ENCODE measurements at places on chromosomes 7 and 10.

DNA sequence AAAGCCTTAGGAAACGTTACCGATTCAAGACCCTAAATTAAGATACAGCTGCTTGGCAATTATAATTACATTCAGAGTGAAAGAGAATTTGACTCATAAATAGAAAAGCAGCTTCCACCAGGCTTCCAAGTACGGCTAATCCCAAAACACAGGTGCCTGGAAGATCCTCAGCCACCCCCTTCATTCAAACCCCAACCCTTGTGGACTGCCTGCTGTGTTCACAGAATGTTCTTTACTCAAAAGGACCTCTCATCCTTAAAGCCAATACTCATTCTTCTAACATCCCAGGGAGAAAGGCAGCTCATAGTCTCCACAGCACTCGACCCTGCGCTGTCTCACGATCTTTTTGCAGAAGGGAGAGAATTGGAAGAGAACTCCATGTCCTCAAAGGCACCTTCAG lies 32.9 kb downstream of the RNF32 start:
- no peak for DNase-seq

- no peak for DNase-seq
These were observed 72.3 kb upstream of the LEP start for GRCh38 chr7:128168667-128169210.

- no peak for DNase-seq
These were observed 495 bp downstream of the EIF3B start for GRCh38 chr7:2354939-2355704.

DNA sequence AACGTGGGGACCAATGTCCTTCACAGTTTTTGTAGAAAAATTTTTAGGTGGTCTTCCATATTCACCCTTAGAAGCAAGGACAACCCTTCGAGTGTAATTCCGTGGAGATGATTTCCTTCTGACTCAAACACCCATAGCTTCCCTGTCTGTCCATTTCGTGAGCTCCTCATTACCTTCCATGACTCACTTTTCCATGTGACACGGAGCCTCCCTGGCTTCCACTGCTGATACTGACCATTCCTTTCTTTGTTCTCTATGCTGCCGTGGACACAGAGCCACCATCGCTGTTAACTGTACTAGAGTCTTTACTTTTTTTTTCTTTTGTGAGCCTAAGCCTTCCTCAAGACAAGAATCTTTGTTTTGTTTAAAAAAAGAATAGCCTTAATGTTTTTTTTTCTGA lies 12.5 kb upstream of the ARMS2 start:
- DNase-seq = no peak

- peak; percentile 79 for DNase-seq
These were observed 133.5 kb upstream of the PRSS58 start for GRCh38 chr7:142391191-142391992.

DNA sequence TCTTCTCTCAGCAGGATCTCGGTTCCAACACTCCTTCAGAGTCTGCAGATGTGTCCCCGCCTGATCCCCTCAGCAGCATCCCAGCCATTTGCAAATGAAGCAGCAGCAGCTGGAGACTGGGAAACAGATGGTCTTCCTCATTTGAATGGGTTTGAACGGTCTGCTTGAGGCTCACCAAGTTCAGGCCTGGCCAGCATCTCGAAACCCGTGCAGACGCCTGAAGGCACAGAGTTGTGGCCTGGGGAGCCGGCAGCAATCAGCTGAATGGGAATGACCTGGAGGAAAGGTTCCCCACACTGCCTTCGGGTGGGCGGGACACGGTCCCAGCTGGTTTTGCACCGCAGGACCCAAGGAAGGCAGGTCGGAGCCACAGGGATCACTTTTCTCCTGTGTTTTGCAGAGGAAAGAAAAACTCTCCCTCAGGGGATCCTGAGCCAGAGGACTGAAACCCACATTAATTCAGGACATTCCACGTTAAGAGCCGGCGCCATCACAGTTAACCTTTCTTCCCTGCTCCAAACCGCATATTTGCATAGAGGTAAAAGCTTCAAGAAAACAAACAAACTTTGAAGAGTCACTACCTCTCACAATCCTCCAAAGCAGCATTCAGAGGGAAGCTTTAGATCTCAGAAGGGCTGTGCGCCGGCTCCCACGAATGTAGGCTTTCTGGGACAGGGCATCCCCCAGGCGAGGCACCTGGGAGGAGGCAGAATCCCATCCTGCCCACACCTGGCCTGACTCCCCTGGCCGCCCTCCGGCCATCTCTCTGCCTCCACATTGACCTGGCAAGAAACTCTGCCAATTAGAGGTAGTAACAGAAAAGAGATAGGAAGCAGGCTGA lies 17.7 kb downstream of the FGFR2 start:
- DNase-seq = peak; percentile 80

DNA sequence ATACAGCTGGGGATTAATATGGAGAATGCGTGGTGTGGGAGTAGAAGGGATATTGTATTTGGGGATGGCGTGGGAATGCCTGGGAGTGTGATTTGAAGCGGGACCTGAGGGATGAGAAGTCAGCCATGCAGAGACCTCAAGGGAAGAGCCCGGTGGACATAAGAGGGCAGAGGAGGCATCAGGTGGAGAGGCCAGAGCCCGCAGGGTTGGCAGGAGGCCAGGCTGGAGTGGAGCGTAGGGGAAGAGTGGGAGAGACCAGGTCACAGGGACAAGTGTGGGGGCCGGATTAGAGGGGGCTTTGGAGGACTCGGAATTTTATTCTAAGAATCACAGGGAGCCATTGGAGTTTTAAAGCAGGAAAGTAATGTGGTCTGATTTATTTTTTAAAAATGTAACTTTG lies 2.0 kb downstream of the NDUFB2 start:
- no peak for DNase-seq

GRCh38 chr7:100166317-100166940 lies 2.0 kb downstream of the GAL3ST4 start:
- DNase-seq = no peak

- peak; percentile 92 for DNase-seq
These were observed 17.5 kb downstream of the PRF1 start for GRCh38 chr10:70584909-70585544.

GRCh38 chr7:51706851-51707250 lies 390.2 kb upstream of the COBL start:
- no peak for DNase-seq

DNA sequence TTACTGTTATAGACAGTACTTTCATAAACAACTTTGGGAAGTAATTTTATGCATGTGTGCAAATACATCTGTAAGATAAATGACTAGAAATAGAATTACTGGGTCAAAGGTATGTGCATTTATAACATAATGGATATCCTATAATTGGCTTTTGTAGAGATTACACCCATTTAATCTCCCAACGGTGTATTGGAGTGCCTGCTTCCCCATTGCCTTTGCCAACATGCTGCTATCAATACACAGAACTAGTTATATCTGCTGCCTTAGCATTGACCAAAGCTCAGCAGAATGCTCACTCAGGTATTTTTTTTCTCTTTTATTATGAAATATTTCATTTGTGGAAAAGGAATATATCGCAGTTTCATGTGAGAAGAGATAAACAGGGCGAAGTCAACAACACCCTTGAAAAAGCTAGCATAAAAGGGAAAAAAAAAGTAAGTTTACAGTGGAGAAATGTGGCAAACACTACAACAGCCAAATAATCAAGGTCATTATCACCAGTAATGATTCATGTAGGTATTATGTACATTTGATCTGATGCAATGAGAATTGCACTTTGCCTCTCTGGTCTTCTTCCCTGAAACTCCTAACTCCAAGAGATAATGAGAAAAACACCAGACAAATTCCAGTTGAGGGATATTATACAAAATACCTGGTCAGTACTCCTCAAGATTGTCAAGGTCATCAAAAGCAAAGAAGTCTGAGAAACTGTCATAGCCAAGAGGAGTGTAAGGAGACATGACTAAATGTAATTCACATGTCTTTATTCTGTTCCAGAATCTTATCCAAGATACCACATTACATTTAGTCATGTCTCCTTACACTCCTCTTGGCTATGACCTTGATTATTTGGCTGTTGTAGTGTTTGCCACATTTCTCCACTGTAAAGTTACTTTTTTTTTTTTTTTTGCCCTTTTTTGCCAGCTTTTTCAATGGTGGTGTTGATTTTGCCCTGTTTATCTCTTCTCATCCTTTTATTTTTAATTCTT lies 36.8 kb downstream of the MARCHF5 start:
- DNase-seq = no peak

GRCh38 chr10:91604553-91605534 lies 28.0 kb downstream of the PPP1R3C start:
- no peak for DNase-seq

All from WERI-Rb-1 (cell line).